ENCODE measurements at places on chromosomes 7 and 10.

- DNase-seq: no peak
Measured at GRCh38 chr10:121833387-121833786, 94.4 kb downstream of the ATE1 start.

- DNase-seq: no peak
Measured at GRCh38 chr7:54337466-54337865, 204.7 kb upstream of the VSTM2A start.

DNA sequence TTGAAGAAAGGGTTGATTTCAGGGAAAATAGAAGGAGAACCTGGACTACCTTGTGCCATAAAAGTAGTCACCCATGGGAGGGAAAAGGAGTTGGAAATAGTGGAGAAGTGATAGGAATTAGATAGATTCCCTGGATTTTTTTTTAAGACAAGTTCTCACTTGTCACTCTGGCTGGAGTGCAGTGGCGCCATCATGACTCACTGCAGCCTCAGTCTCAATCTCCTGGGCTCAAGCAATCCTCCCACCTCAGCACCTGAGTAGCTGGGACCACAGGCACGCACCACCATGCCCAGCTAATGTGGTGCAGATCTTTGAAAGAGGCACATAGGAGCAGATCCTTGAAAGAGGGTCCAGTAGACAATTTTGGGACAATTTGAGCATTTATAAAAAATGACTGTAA, 9.5 kb upstream of the BLNK start:
- DNase-seq: no peak

- no peak for DNase-seq
Measured at GRCh38 chr10:95560278-95561176, 644 bp downstream of the SORBS1 start.

GRCh38 chr7:99380823-99381663, 6.5 kb downstream of the ARPC1B start:
- no peak for DNase-seq

DNA sequence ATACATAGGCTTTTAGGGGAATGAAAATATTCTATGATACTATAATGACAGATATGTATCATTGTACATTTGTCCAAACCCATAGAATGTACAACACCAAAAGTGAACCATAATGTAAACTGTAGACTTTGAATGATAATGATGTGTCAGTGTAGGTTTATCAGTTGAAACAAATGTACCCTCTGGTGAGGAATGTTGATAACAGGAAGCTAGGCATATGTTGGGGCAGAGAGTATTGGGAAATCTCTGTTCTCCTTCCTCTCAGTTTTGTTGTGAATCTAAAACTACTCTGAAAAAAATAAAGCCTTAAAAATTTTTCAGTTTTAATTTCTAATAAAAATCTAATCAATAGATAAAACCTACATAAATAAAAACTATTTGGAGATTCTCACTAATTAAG, 36.9 kb downstream of the C1GALT1 start:
- no peak for DNase-seq

DNA sequence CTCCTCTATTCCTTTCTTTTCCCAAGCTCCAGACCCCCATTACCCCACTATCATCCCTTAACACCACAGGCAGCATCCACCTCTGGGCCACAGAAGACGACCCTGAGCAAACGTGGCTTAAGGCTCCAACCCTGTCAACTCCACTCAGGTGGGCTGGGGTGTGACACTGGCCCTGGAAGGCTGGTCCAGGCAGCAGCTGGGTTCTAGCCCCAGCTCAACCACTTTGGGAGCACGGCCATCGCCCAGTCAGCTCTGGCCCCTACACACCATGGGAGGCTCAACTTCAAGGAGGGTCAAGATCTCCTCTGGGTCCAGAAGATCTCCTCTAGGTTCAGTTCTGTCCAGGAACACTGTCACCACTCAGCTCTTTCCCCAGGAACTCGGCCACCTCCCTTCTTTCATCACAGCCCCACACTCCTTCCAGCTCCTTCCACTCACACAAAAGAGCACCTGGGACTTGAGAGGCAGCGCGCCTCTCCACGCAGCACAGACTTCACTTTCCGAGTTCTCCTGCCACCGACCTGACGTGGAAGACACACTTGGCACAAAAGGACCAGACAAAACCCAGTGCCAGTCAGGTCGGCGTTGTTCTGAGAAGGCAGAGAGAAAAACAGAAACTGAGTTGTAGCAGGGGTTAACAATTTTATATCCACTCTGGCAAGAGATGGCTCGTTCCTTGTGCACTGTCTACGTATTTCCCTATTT, 84.1 kb downstream of the CTBP2 start:
- no peak for DNase-seq

GRCh38 chr10:1249142-1249920, 193.1 kb downstream of the WDR37 start:
- DNase-seq: no peak

DNA sequence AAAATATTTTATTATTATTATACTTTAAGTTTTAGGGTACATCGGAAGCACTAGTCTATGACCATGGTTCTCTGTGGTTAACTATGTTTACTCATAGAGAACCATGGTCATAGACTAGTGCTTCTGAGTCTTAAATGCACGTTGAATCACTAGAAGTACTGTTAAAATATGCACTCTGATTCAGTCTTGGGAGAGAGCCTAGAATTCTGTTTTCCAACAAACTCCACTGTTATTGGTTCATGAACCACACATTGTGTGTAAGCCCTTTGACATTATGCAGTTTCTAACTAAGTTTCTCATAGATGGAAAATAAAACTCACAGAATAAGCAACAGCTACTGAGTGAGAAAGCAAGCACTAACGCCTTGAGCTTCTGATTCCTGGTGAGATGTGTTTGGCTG, 1120.6 kb downstream of the SORCS1 start:
- no peak for DNase-seq

GRCh38 chr7:147971606-147972110, 618.9 kb upstream of the C7orf33 start:
- DNase-seq: no peak

DNA sequence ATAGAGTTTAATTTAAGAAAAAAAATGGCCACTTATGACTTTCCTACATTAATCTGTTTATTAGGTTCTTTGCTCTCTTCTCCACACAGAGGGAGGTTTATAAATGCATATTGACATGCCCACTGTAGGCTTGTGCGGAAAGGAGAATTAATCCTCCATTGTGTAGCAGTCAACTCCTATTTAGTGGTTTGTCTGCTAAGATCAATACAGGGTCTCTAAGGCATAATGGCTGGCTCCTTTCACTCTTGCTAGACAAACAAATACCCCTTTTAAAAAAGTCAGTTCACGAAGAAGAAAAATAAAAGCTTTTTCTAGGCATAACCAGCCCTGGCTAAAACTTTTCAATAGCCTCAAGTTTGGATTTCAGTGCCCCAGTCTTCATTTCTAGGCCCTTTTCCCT, 141.6 kb downstream of the TSPAN12 start:
- no peak for DNase-seq

GRCh38 chr7:128879461-128879938, 16.8 kb downstream of the ATP6V1F start:
- DNase-seq: no peak

DNA sequence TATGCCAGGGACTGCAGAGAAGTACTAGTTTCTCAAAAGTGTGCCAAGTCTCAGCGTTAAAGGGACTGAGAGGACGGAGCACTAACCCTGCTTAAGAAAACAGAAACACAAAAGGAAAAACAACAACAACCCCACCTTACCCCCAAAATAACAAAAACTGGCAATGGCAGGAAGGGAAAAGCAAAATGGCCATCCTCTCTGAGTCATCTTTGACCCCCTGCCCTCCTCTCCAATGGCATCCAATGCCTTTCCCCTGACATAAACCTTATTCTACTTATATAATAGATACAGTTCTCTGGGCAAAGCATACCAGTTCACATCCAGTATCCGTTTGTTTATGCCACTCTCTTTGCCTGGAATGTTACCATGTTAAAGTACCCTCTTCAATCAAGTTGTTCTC, 1.6 kb downstream of the POLR1F start:
- DNase-seq: no peak

- DNase-seq: no peak
Measured at GRCh38 chr10:97173036-97173435, 12.7 kb downstream of the SLIT1 start.

DNA sequence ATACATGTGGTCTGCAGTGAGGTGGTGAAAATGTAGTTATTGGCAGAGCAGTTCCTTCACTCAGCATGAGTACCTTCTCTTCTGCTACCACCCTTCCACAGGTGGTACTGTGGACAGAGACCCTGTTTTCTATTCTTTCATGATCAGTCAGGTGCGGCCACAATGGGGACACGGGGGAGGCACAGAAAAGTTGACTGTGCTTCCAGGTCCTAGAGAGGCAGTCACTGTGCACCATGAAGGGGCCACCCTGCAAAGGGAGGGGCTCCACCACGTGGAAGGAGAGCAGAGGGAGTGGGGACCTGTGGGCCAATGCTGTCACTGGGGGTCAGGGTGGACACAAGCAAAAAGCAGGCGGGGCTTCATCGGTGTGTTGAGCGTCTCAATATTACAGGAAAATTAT, 3.6 kb upstream of the LANCL2 start:
- no peak for DNase-seq

DNA sequence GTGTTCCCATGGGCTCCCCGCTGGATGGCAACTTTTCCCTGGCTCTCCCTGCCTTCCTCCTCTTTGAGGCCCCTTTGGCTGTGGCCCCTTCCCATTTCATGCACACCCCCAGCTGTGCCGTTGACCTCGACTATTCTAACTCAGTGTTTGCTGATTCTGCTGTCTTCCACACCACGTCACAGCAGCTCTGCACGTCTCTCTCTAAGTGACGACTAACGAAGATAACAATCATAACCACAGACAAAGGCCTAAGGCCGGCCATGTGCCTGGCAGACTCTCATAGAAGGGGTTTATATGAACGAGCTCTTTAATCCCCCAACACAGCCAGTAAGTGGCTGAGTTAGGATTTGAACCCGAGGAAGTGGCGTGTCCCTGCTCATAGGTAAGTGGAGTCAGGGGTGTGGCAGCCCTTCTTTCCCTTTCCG, 151.5 kb upstream of the SHH start:
- no peak for DNase-seq

GRCh38 chr10:109247814-109248213, 675.5 kb downstream of the XPNPEP1 start:
- DNase-seq: no peak

- no peak for DNase-seq
Measured at GRCh38 chr10:133021116-133021962, 66.4 kb upstream of the ADGRA1 start.

- DNase-seq: no peak
Measured at GRCh38 chr7:79854621-79855020, 280.0 kb upstream of the GNAI1 start.

DNA sequence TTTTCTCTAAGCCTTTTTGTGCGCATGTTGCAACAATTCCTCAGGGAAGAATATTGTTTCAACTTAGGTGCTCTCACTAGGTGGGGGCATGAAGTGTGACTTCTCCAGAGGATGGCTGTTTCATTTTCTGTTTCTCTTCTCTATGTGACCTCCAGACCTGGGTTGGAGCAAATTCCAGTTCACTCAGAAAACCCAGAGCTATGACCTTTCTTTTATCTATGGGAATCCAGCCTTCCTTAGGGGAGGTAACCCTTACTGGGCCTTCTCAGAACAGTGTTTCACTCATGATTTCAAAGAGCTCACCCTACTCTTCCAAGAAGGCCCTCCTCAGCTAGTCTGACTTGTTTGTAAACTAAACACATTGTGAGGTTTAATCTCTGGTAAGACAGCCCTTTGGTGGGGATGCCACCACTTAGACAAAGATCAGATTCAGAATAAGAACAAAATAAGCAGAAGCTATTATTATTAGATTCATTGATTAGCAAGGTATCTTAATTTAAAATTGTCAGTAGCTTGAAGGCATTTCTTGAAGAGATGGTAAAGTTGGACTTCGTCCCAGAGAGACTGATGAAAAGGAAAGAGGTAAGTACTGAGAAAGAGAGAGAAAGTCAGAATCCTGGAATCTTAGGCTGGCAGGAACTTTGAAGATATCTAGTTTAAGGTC, 16.6 kb upstream of the TAS2R60 start:
- DNase-seq: no peak

Measured in Kasumi-1 (cell line).